ENCODE measurements at places on chromosomes 5 and 9.

DNA sequence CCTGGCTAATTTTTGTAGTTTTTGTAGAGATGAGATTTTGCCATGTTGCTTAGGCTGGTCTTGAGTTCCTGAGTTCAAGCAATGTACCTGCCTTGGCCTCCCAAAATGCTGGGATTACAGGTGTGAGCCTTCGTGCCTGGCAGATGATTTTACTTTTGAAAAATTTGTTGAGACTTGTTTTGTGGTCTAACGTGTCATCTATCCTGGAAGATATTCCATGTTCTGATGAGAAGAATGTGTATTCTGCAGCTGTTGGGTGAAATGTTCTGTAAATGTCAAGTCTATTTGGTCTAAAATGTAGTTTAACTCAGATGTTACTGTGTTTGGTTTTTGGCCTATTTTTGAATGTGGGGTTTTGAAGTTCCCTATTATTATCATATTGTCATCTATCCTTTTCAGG, 145.6 kb downstream of the XRCC4 start:
- no peak for DNase-seq

DNA sequence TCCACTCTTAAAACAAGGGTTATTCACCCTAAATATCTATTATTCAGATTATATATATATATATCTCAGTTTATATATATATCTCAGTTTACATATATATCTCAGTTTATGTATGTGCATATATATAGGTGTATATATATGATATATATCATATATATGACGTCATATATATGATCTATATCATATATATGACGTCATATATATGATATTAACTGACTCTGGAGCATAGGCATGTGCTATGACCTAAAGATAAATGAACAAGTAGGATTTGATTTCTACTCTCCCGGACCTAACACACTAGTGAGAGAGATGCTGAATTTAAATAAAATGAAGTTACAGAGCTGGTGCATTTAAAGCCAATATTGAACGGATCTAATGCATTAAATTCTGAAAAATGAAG, 174.3 kb downstream of the CDH9 start:
- DNase-seq, result no peak

DNA sequence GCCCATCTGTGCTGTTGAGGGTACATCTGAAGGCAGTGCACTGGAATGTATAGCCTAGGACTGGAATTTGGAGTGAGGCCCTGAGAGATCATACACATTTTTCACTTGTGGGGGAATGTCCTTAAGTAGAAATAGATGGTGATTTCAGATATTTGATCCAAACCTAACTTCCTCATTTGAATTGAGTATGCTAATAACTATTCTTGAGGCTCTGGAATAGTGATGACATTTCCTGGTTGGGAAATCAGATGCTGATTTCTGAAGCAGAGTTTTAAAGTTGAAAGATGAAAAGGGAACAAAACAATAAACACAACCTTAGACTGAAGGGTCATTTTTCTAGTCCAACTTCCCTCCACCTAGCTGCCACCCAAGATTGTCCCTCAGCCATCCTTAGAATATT, 163.0 kb upstream of the CCDC152 start:
- no peak for DNase-seq

DNA sequence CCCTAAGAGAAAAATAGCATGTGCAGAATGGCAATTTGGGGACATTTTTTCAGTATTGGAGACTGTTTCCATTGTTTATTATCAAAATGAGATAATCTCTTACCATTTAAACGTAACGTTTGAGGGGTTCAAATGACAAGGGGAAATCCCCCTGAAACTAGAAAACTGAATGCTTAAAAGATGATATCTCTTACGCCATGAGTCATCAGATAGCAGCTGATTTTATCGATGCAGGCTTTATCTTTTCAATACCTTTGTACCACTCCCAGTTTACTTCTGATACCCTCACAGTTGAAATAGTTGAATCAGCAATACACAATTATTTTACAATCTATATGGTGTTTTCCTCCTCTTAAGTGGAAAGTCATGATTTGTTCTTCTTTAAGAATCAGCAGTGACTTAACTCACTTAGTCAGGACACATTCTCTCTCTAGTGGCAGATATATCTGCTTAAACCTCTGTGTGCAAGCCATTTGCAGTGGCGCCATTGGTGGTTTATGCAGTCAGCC, 29.2 kb downstream of the OSMR start:
- no peak for DNase-seq

- no peak for DNase-seq
Observed at GRCh38 chr9:99743006-99743405, 78.7 kb upstream of the NR4A3 start.

DNA sequence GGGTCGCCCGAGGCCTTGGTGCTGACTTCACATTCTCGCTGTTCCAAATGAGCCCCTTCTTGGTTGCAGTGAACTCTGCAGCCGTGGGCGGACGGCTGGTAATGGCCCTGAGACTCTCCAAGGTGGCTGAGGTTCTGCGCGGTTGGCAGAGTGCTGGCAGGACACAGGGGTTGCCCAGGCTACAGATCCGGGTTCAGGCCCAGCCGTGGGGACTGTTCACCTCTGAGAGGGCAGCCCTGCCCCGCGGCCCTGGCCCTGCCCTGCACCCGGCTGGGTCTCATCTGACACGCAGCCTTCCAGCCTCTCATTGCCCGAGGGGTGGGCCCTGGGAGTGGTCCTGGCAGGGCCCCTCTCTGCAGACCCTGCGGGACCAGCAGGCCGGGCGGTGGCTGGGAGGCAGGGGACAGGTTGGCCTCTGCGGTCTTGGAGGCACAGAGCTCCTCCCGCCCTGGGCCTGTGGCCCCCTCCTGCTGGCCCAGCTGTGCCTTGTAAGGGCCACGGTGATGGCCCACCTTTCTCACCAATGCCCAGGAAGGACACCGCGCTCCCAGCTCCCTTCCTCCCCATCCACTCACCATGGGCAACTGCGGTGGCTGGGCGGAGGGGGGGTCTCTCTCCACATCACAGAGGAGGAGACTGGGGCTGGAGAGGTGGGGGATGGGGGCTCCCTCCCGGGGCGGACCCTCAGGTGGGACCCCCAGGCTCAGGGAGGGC, 51.6 kb downstream of the AHRR start:
- no peak for DNase-seq

GRCh38 chr5:65029178-65029577, 260.4 kb downstream of the CWC27 start:
- DNase-seq, result no peak

DNA sequence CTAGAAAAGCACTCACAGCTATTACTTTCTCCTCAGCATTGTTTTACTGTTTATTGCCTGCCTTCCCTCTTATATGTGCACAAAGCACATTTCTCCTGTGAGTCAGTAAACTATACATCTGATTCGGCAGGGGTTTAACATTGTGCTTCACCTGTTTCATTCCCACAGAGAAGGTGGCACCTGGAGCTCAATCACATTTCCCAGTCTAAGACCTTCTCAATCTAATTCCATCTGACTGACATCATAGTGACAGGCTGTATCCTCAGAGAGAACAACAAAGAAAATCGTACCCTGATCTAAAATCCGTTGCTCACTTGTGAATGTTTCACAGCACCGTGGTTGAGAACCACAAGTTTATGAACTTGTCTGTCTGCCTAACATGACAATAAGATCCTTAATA, 92.4 kb upstream of the CAST start:
- DNase-seq, result no peak

GRCh38 chr5:89255845-89256463, 373.0 kb upstream of the MEF2C start:
- DNase-seq, result no peak

DNA sequence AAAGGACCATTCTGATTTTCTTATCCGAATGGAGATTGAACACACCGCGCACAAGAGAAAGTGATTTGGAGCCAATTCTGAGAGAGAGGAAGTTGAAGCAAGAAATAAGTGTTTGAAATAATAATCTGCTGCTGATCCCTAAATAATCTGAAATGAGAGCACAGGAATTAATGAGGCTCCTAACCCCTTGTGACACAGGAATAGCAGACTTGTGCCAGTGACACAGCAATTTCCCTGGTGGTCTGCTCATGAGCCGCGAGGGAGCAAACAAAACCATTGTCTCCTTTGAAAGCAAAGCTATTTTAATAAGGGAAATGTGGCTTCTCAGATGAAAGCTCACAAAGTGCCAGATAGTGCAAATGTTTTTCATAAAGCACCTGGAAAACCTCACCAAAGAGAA, 936.1 kb upstream of the WWC1 start:
- DNase-seq, result no peak

DNA sequence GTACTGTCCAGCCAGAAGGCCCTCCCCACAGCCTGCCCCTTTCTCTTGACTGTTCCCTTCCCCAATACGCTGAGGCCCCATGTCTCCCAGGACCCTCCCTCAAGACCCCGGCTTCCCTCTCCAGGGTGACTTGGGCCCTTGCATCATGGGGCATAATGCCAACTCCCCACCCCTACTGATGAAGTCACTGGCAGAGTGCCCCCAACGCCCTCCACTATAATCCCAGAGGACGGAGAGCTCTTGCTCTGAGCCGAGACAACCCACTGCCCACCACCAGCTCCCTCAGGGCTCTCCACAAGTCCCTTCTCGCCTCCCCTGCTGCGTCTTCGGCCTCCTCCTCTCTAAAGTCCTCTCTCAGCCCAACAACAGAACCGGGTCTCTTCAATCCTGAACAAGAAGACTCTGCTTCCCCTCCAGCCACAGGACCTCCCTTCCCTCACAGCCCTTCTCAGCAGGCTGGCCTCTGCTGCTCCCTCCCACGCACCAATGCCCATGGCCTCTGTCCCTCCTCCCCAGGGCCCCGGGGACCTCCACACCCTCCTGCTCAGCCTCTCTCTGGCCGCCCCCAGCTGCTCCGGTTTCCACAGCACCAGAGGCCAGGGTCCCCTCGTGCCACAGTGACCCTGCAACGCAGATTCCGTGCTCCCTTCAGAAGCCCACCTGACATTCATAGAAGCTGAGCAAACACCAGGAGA, 47.6 kb downstream of the ADAMTS2 start:
- DNase-seq, result no peak

DNA sequence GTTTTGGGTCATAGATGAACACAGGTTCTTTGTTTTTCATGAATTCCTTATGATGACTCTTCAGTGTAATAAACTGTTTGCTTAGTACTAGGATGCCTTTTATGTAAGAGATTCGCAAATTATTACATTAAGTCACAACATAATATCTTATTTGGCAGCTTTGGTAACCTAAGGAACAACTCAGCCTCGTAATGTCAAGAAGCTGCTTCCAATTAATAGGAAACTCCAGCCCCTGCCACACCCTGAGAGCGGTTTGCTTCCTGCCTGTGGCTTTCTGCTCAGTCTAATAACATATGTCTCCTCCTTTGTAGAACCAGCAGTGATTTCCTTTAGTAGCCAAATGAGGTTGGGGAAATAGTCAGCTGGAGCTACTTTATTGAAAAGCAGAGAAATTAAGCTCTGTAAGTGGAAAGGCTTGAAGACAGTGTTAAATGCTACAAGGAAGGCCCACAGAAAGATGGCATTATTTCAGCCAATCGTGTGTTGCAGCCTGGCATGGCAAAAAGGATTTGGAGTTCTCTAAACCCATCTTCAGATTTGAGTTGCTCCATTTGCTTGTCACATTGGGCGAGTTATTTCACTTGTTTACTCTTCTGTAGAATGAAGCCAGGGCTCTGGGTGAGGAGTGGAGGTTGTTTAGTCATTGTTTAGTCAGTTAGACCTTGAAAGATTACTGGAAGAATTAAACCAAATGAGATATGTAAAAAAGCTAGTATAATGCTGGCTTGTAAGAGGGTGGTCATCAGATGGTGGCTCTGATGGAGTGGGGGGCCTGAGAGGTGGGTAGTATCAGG, 54.1 kb downstream of the MTAP start:
- DNase-seq, result peak; percentile 42

DNA sequence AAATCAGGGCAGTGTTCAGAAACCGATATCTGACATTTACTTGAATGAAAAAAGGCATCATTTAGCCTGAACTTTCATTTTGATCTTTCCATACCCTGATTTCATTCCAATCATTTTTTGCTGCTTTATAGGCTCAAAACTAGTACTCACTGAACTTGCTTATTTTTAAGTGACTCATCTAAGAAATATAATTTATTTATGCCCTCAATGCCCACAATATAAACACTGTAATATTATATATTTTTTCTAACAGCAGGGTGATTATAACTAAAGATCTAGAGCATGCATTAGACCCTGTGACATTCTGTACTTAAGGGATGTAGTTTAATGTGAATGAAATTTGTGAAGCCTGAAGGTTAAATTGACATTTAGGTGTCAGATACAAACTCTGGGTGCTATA, 446.1 kb upstream of the CDH10 start:
- no peak for DNase-seq

DNA sequence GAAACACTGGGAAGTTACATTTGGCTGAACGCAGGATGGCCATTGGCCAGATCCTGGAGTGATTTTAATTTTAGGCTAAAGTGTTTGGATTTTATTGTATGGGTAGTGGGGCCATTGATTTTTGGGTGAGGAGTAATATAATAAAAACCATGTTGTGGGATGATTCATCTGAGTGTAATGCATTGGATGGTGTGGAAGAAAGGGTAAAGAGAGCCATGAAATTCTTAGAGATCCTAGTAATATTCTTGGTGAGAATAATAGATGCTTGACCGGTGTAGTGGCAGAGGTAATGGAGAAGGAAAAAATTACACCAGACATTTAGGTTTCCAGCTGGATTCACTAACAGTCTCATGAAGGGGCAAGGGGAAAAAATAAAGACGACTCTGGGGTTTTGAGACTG, 158.1 kb downstream of the NPR3 start:
- peak; percentile 74 for DNase-seq

DNA sequence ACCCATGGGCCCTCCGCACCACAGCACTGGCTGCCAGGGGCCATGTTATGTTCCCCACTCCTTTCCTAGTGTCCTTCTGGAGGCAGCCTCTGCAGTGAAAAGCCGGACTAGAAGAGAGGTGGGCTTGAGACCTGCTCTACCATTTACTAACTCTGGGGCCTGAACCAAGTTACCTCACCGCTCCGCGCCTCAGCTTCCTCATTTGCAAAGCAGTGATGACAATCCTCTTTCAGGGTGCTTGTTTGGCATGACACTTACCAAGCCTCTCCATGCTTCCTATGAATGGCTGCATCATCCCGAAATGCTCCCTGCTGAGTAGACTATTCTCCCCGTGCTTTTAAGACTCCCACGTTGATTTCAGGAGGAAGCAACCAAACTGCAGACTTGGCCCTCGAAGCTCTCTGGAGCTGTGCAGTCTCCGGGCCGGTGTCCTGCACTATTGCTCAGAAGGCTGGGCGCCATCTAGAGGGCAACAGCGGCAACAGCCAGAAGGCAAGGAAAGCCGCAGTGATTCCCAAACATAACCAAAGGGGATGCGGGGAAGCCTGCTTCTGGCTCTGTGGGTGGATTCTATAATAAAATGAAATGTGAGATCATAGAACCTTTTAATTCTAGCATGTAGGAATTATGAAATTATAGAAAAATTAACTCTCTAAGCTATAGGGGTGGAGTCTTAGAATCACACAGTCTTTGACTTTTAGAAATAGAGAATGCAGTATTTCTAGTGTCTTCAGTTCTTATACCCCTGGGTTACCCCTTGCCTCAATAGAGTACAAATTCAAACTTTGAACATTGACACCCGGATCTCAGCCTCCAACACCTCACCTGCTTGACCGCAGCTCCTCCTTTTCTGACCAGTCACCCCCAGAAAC, 599.8 kb upstream of the BRINP1 start:
- DNase-seq, result peak; percentile 50
